ENCODE measurements at places on chromosomes 11 and 22. TPM values are rescaled to one million over a fixed set of nuclear protein-coding genes. Genes with fewer than 3 reads are reported as not detected.

The NRGN gene
- 1.0 TPM for total RNA-seq

- H3K27me3 ChIP-seq: peaks cover 35% of the 10 kb centered on the region
- no peak overlapping the region for H3K27ac ChIP-seq
- no peaks in the 10 kb centered on the region for H3K36me3 ChIP-seq
- H3K4me3 ChIP-seq: no peak overlapping the region
These were observed 14.9 kb downstream of the ADAMTS8 start for GRCh38 chr11:130413405-130414106.

DNA sequence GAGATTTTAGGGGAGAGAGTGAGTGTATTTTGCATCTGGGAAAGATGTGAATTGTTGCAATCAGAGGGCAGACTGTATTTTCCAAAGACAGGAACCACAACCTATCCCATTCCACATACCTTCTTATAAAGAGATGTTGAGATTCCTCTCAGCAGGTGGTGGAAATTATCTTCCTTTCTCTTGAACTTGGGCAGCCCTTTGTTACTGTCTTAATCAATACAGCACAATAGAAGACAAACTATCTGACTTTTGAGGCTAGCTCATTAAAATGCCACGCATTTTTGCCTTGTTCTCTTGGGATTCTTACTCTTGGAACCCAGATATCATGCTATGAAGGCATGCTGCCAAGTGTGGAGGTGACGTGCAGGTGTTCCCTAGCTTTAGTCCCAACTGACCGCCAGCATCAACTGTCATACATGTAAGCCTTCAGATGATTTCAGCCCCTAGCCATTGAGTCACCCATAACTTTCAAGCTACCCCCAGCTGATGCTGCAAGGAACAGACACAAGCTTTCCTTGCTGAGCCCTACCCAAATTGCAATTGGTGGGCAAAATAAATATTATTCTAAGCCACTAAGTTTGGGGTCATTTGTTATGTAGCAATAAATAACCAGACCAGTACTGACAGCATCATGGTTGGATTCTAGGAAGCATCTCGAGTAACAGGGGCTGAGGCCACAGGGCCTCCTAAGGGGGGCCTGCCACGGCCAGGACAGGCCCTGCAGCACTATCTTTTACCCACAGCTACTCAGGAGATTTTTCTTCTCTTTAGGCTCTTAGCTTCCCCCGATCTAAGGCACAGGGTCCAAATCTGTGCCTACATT, 63.0 kb downstream of the RPL27A start:
- H3K4me1 ChIP-seq: peaks cover 3% of the 10 kb centered on the region
- no peaks in the 10 kb centered on the region for H3K36me3 ChIP-seq
- no peak overlapping the region for H3K27ac ChIP-seq
- peaks cover 3% of the 10 kb centered on the region for H3K27me3 ChIP-seq
- no peak for DNase-seq
- H3K4me3 ChIP-seq: no peak overlapping the region

GRCh38 chr22:20174785-20175596, 24.1 kb upstream of the CCDC188 start:
- H3K27me3 ChIP-seq: peaks cover 2% of the 10 kb centered on the region
- H3K4me1 ChIP-seq: no peaks in the 10 kb centered on the region
- H3K36me3 ChIP-seq: no peaks in the 10 kb centered on the region
- no peak overlapping the region for H3K4me3 ChIP-seq

The OR8D4 gene
- total RNA-seq: not detected

The CEND1 gene
- 0.34 TPM for total RNA-seq

The CATSPERZ gene
- total RNA-seq: not detected
